ENCODE measurements at places on chromosomes 7 and 10.

- DNase-seq: no peak
Measured at GRCh38 chr7:132124575-132124974, 451.7 kb downstream of the PLXNA4 start.

- no peak for DNase-seq
Measured at GRCh38 chr10:100522945-100523344, 3.3 kb upstream of the SEC31B start.

DNA sequence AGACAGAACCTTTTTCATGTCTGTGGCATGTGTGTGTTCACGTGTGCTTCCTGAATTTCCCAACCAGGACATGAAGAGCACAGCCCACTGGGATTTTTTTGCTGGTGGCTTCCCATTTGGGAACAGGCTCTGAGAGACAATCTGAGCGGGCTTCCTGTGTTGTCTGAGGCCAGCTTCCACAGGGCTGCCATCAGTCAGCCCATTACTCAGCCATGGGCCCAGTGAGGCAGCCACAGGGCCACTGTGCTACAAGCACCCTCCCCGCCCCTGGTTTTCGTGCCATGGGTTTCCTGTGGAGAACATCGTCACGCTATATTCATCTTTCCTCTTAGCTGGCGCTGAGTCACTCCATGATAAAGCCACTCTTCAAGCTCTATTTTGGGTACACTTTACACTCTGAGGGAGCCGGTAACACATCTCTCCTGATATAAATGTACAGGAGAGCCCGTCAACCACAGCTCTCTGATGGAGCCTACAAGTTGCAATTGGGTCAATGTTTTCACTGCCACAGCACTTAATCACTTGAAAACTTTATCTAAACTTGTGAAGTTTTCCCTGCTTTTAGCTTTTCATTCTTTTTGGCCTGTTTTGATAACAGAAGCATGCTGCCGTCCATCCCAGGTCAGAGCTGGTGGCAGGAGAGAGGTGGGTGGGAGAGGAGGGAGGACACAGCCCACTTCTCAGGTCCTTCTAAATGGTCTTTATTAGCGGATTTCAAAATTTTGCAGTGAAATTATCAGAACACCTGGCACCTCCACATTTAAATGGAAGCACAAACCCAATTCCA lies 96.9 kb downstream of the HIPK2 start:
- DNase-seq: peak; percentile 27

DNA sequence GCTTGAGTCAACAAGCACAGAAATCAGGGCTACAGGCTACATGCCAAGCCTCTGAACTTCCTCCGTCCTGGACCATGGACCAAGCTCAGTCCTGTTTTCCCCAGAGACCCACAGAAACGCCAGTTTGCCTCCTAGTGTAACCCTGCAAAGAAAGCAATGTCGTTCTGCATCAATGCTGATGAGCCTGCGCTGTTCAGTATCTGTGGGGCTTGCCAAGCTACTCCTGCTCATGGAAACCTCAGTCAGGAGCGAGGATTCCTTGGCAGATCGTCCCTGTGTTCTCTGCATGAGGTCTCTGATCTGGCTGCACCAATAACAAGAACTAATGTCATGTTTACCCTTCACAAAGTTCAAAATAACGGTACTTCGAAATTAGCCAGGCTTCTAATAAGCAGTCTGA lies 495.5 kb upstream of the C7orf33 start:
- DNase-seq: no peak

- DNase-seq: no peak
Measured at GRCh38 chr7:76217942-76218566, 16.4 kb downstream of the SRRM3 start.

- DNase-seq: no peak
Measured at GRCh38 chr10:37067576-37067975, 57.8 kb upstream of the ANKRD30A start.

DNA sequence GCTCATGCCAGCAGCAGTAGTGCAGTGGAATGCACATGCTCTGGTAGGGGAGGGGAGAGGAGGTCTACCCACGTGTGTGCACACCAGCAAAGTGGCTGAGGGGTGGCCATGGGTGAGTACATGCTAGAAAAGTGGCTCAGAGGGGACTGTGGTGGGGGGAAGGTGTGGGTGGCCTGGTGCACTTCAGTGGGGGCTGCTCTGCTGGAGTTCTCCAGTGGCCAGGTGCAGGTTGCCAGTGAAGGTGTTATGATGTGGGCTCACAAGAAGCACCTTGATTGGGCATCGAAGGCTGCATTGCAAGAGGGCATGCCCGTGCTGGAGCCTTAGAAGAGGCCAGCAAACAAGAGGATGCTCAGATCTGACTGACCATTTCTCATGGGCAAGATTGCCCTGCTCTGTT lies 613.6 kb upstream of the PHF14 start:
- no peak for DNase-seq

- DNase-seq: no peak
Measured at GRCh38 chr10:52313933-52314821, at the start of gene DKK1. Gene DKK1 (plus strand): TSS chr10:52314281. CDS start chr10:52314435, 154 bp downstream.

Measured in SIG-M5 (cell line).